Immature natural killer cell (primary cell): ENCODE measurements at places on chromosomes 12 and 14.

DNA sequence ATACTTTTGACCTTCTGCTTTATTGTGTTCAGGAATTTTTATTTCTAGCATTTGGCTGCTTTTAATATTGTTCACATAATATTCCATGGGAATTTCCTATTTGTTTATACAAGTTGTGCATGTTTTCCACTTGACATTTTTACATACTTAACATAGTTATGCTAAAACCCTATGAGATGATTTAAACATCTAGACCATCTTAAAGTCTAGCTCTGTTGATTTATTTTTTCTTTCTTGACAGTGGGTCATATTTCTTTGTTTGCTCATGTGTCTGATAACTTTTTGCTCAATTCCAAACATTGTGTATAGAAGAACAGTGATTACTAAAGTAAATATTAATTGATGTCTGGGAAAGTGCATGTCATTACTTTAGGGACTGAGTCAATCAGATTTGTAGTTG lies 202.1 kb upstream of the PDZRN4 start:
- DNase-seq = no peak

DNA sequence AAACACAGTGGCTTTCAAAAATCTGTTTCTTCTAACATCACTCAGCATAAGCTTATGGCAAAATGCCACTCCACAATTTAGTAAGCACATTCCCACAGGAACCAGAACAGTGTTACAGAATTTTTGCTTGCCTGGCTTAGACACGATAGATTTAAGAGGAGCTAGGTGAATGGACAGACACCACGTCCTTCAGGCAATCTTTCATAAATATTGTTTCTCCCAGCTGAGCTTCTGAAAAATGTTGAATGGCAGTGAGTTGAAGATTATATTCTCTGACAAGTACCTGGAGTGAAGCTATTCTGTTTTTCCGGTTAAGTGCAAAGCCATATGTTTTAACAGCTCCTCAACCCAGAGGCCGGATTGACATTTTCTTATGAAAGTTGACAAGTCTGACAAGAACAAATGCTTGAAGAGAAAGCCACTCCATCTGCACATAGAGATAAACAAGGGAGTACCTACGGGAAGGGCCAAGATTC lies 102.0 kb downstream of the FSCB start:
- no peak for DNase-seq

DNA sequence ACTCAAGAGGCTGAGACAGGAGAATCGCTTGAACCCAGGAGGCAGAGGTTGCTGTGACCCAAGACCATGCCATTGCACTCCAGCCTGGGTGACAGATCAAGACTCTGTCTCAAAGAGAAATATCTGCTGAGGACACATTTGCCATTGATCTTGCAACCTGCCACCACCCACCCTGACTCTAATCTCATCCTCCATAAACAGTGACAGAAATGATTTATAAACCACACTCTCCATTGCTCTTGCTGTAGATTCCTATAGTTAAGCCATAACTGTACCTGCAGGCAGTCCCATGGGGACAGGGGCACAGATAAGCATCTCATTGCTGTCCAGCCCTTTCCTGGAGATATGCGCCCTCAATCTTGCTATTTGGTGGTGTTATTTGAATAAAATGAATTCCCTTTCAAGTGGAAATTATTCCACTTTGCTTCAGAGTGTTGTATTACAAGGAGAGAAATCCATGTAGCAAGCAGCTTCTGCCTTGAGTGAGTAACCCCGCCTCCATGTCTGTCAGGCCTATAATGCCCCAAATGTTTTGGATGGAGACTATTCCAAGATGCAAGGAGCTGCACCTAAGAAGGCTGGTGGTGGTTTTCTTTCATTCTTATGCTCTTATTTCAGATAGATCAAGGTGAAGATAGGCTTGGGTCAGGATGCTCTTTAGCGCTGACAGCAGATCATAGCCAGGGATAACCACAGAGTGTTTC lies 3.0 kb upstream of the ZDHHC22 start:
- DNase-seq = no peak

- no peak for DNase-seq
These were observed 56.2 kb upstream of the CCT2 start for GRCh38 chr12:69529021-69529420.

DNA sequence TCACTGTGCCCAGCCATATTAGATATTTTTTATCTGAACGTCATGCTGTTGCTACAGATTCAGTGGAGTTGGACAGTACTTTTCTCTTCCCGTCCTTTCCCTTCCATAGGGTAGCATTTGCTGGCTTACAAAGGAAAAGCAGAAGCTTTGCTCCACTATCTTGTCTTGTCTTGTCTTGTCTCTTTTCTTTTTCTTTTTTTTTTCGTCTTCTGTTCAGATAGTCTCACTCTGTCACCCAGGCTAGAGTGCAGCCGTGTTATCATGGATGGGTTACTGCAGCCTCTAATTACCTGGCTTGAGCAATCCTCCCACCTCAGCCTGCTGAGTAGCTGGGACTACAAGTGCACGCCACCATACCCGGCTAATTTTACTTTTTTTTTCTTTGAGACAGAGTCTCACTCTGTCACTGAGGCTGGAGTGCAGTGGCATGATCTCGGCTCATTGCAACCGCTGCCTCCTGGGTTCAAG lies 21.1 kb downstream of the OR10G3 start:
- no peak for DNase-seq

DNA sequence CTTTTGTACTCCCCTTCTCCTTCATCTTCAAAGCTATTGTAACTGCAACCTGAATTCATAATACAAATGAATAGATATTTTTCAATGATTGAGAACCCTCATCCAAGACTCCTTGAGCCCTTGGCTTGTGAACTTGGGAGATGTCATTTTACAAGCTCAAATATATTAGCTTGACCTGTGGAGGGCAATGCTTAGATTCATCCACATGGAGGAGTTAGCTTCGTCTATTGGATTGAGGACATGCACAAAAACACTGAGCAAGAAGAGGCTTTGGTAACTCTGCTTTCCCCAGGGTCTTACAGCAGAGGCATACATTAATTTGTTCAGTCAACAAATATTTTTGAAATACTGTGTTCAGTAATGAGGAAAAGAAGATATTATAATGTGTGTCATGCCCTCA lies 101.1 kb downstream of the OTOGL start:
- no peak for DNase-seq

DNA sequence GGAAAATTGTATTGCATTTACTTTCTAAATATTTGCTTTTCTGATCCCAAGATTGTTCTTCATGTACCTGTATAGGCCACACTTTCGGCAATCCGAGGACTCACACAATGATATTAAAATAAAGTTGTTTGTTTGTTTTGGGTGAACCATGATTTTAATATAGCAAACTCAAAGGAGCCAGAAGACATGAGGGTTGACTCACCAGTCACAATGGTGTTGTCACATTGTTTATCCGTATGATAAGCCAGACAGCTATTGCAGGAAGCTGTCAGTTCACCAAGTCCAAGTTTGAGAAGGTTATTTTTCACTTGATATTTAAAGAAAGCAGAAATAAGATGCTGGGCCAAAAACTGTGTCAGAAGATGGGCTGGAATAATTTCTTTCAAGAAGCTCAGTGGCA lies 67.1 kb upstream of the CPM start:
- no peak for DNase-seq

GRCh38 chr12:128388461-128389000 lies 121.6 kb downstream of the TMEM132C start:
- DNase-seq = peak; percentile 85

GRCh38 chr14:66293533-66294105 lies 192.6 kb upstream of the CCDC196 start:
- no peak for DNase-seq

- no peak for DNase-seq
These were observed 308.0 kb downstream of the ITPR2 start for GRCh38 chr12:26524862-26525465.

DNA sequence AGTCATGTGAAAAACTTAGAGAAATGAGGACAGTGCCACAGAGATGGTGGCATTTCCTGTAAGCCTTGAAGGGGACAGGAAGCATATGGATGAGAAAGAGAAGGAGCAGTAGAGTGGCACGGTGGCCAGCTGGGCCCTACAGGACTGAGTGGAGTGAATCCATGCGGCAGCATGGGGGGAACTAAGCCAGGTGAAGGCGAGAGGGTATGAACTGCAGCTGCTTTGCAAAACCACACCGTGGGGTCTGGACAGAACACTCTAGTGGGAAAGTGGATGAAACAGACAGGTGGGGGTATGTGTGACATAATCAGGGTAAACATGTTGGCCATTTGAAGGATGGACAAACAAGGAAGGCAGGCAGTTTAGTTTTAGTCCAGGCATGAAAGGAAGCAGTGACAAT lies 10.4 kb upstream of the SYCP3 start:
- no peak for DNase-seq

GRCh38 chr14:77203611-77204458 lies 22.2 kb downstream of the TMEM63C start:
- DNase-seq = no peak

GRCh38 chr14:103326078-103326477 lies 8.0 kb upstream of the EIF5 start:
- no peak for DNase-seq

- peak; percentile 69 for DNase-seq
These were observed 28.6 kb downstream of the PIGH start for GRCh38 chr14:67571275-67571990.

- no peak for DNase-seq
These were observed 1.2 kb downstream of the NTN4 start for GRCh38 chr12:95789126-95790032.

DNA sequence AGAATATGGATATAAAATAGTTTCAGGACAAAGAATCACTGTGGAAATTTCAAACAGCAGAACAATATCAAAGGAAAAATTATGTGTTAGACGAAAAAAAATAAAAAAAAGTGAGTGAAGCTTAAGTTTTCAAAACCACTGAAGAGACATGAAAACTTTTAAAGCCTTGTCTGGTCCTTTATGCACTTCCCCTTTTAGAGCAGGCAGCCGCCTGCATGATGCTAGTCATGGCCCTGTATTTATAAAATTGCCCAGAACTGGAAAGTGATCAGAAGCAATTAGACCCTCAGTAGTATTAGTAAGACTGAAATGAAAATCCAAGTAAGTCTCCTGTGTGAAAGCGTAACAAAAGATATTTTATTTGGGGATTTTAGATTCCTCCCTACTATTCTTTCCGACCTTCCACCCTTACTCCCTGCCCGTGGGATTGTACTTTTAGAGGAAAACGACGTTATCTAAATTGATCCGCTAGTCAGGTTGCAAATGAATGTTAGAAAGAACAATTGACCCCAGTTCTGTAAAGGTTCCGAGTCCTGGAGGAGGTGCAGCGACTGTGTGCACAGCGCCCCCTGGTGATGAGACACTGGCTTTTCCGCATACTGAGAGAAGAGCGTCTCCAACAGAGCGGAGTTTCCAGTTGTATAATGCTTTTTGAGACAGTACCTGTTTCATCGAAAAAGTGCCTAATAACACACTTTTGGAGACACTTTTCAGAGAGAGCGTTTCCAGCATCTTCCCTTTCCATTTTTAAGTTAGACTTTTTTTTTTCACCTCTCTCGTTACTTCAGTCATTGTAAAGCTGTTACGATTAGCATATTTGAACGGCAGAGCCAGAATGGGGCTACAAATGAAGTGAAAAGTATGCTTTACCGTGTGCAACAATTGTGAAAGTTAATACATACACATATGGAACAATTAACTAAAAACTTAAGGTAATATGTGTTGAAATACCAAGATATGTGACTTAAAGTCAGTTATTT lies 12.4 kb downstream of the MGST1 start:
- DNase-seq = no peak

DNA sequence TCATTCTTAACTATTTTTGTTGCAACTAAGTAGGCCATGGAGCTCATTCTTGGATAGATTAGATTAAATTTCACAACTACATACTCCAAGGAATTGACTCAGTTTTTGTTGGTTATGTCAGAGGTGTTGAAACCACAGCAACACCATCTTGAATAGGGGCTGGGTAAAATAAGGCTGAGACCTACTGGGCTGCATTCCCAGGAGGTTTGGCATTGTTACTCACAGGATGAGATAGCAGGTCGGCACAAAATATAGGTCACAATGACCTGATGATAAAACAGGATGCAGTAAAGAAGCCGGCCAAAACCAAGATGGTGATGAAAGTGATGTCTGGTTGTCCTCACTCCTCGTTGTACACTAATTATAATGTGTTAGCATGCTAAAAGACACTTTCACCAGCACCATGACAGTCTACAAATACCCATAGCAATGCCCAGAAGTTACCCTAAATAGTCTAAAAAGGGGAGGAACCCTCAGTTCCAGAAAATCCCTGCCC lies 20.9 kb downstream of the DMAC2L start:
- no peak for DNase-seq

DNA sequence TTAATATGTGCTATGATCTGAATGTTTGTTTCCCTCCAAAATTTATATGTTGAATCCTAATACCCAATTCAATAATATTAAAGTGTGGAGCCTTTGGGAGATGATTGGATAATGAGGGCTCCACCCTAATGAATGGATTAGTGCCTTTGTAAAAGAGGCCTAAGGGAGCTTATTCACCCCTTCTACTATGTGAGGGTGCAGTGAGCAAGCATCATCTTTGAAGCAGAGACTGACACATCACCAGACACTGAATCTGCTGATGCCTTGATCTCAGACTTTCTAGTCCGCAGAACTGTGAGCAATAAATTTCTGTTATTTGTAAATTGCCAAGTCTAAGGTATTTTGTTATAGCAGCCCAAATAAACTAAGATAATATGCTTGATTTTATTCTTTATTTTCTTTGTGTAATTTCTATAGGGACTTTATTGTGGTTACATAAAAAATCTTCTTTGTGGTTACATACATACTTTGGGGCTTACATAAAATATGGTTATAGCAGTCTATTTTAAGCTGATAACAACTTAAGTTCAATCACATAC lies 131.1 kb upstream of the SLC38A2 start:
- DNase-seq = no peak

- DNase-seq = no peak
These were observed 62.7 kb upstream of the HECTD1 start for GRCh38 chr14:31270196-31270772.

- no peak for DNase-seq
These were observed 13.1 kb downstream of the DACT1 start for GRCh38 chr14:58650857-58651256.

DNA sequence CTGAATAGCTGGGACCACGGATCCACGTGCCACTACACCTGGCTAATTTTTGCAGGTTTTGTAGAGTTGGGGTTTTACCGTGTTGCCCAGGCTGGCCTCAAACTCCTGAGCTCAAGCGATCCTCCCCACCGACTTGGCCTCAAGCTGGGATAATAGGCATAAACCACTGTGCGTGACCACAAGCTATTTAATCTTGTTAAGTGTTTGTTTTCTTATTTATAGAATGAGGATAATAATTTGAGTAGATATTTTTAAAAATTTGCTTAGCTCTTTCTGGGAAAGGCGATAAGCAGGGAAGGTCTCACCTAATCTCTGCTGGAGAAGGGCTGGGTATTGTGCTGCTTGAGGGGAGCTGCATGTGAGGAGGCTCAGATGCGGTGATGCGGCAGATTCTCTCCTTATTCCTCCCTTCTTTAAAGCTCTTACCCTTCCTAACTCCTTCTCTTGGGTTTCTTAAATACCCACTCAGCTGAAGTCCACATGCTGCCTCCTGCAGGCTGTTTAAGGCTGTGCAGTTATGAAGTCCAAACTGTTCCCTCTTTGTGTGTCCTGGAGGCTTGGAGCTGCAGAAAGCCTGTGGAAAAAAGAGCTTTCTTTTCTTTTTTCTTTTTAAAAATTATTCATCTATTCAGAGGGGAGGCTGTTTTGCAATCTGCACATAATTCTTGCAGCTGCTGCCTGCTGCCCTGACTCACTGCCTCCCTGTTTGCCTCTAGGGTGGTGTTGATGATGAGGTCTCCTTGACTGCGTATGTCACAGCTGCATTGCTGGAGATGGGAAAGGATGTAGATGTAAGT lies 37.9 kb downstream of the A2ML1 start:
- no peak for DNase-seq

- DNase-seq = no peak
These were observed 997.8 kb downstream of the NRXN3 start for GRCh38 chr14:79167957-79168356.

GRCh38 chr12:49818241-49818895 lies 9.8 kb downstream of the NCKAP5L start:
- DNase-seq = no peak
